SK-MEL-5 (cell line): ENCODE measurements at places on chromosomes 12 and 14. TPM values are rescaled to one million over a fixed set of nuclear protein-coding genes. Genes with fewer than 3 reads are reported as not detected.
A peak's percentile ranks its signal among the peaks of the same experiment; 100 is the strongest.

The RBM19 gene
- total RNA-seq = 49.6 and 53.6 TPM in 2 replicates

The SLC15A4 gene
- total RNA-seq = 45.1 and 47.7 TPM in 2 replicates

The OTUB2 gene
- 3.5 and 4.4 TPM in 2 replicates for total RNA-seq

The STON2 gene
- 14.8 and 16.3 TPM in 2 replicates for total RNA-seq

The TMEM30B gene
- not detected in 2 replicates for total RNA-seq

The FOXN4 gene
- not detected in 2 replicates for total RNA-seq

The OR6C74 gene
- not detected in 2 replicates for total RNA-seq

The PTGDR gene
- total RNA-seq = not detected in 2 replicates

The CLEC6A gene
- 0.29 TPM in 1 of 2 replicates, not detected in the other for total RNA-seq

The LMNTD1 gene
- not detected in 2 replicates for total RNA-seq

DNA sequence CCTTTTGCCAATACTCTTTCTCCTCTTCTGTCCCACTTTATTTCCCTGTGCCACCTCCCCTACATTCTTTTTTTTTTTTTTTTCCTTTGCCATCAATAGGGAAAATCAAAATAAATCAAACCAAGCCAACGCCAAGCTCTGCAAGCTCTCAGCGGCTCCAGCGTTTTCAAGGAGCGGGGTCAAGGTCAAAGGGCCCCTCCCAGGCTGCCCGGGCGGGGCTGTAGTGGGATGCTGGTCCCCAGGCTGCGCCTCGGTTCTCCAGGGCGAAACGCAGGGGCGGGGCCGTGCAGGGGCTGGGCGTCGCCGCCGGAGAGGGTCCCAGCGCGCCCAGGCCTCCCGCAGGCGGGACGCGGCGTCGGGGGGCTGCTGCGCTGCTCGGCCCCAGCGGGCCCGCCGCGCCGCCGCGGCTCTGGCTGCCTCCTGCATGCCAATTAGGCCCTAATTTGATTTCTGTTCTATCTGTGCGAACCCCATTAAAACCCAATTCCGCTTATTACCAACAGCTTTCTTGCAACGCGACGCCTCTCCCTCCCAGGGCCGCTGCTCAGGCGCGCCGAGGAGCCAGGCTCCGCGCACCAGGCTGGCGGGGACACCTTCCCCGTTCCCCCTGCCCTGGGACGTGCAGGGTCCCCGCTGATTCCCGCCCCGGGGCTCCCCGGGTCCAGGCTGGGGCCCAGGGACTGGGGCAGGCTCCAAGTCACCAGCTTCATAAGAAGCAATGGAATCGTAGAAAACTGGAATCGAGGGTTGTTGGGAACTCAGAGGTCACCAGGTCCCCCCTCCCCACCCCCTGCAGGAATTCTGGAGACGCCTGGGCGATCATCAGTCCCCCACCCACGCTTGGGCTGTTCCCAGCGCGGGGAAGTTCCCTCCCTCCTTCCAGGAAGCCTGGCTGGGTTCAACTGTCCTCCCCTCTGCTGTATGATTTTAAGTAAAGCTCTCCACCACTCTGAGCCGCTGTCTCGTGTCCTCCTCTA lies 50.7 kb upstream of the MAP1LC3B2 start:
- no peak for DNase-seq

GRCh38 chr14:102695167-102695555 lies 82.1 kb upstream of the TRAF3 start:
- DNase-seq = no peak

DNA sequence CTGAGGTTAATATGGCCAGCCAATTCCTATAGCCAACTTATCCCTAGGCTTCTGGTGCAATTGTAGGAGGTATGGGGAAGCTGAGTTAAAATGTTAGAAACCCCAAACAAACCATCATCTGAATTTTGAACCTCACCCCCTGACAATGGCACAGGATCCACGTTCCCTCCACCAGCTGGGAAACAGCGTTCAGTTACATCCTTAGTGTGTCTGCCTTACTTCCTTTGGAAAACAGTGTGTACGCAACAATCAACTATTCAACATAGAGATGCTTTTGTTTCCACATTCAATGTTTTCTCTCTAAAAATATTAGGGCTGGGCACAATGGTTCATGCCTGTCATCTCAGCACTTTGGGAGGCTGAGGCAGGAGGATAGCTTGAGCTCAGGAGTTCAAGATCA lies 203.4 kb downstream of the TTC7B start:
- DNase-seq = no peak

- no peak for DNase-seq
Observed at GRCh38 chr12:107436836-107437235, 248.8 kb upstream of the PWP1 start.

DNA sequence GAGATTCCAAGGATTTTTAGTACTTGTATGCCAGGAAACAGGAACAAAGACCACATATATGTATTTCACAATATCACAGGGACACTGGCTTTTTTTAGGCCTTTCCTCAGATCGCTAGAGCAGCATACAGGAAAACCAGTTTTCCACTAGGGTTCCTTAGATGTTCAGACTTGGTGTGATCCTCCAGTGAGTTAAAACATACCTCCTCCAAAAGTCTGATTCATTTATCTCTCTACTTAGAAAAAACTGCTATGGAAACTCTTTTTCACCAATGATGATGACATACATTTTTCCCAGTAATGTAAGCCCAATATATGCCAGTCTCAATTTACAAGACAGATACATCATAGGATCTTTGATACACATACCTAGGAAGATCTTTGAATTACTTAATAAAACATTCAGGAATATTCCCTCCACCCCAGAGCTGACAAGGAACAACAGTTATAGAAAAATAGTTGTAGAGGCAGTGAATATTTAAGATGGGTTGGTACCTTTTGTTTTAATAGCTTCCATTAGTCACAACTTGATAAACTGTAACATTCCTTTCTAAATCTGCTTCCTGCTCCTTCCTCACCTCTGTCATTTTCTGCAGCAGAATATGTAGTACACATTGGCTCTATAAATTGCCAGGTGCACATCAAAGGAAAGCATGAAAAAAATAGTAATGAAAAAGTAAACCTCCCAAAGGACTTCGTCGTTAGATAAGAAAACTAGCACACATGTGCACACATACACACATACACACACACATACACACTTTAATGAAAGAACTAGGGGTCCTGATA lies 27.5 kb downstream of the BCAT1 start:
- no peak for DNase-seq

DNA sequence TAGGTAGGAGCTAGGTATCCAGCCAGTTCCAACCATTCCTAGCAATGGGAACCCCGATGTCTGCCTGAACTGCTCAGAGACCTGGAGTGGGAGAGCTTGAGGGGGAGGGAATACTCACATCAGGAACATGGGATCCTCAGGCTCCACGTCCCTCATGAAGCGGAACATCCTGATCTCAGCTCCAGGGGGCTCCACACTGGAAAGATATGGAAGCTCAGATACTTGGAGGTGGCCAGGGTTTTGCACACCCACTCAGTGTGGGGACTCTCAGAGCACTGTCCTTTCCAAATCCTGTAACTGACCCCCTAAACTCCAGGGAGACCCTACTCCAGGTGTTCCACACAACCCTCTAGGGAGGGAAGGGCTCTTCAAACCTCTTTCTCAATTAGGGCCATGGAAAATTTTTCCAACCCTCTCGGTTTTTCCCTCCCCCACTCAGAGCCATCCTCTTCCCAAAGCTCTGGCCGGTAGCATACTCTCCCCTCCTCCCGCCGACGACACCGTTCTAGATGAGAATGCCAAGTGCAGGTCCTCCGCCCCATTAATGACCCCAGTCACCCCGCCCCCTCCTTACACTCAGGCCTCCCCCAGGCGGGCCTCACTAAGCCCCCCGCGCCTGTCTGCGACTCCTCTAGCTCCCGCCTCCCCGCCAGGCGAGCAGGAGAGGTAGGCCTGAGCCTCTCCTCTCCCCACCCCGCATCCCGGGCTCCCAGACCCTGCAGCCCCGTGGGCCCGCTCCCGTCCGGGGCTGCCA lies 597 bp downstream of the MLF2 start:
- DNase-seq = peak; percentile 66

DNA sequence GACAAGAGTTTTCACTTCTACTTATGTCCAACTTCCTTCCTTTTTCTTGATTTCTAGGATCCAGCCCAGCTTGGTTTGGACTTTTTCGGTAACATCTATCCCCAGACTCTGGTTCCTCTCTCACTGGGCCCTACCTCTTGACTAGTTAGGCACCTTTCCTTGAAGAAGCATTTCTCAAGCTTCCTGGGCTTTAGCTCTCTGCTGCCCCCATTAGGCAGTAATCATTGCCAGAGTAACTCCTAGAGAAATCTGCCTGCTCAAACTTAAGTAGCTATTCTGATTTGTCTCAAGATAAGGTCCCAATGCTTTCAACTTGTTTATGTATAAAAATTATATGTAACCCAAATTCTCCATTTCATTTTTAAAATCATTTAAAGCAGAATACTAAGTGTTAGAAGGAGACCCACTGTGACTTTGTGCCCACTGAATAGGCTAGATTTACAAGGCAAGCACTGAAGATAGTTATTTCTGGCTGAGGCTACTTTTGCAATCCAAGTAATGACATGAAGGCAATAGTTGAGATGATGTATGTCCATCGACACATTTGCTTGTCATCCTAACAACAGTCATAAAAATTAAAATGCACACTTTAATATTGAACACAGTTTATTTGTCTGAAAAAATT lies 275.0 kb upstream of the G2E3 start:
- DNase-seq = peak; percentile 70

DNA sequence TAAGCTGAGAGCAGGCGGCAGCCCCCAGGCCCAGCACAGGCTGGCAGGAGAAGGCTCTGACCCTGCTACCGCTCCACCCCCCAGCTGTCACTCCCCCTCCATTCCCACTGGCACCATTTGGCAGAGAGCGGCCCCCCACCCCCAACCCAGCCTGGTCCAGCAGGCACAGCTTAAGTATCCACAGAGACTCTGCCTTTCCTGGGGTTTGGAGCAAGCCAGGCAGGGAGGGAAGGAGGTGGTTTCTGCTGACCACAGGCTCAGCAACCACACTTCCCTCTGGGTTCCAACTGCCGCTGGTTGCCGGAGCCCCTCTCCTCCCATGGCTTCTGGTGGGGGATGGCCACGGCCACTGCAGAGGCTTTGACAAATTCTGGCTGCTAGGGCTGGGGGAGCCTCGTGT lies 30.5 kb upstream of the CCND2 start:
- no peak for DNase-seq

- DNase-seq = no peak
Observed at GRCh38 chr12:32353540-32353939, 45.8 kb upstream of the FGD4 start.

DNA sequence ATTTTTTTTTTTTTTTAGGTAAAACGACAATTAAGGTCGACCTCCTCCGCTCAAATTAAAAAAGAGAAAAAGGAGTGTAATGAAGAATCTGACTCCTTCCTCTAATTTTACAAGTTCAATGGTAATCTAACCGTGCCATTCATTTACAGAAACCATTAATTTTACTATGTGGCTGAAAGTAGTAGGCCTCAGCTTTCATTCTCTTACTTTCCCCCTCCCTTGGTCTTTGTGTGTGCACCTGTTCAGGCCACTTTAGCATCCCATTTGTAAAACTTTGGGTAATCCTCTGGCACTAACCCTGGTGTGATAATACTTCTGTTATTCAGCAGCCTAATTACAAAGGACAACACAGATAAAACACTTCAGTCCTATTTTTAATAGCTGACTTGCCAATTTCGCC lies 128.1 kb downstream of the ASCL1 start:
- DNase-seq = no peak

GRCh38 chr14:84085493-84085892 lies 1444.5 kb upstream of the FLRT2 start:
- no peak for DNase-seq

GRCh38 chr14:72774141-72774540 lies 119.8 kb downstream of the DPF3 start:
- no peak for DNase-seq

GRCh38 chr14:74919421-74920165 lies 3.5 kb downstream of the RPS6KL1 start:
- no peak for DNase-seq

GRCh38 chr14:24816011-24816928 lies 182.3 kb upstream of the GZMB start:
- no peak for DNase-seq

- no peak for DNase-seq
Observed at GRCh38 chr12:114672817-114673168, 11.2 kb downstream of the TBX3 start.

DNA sequence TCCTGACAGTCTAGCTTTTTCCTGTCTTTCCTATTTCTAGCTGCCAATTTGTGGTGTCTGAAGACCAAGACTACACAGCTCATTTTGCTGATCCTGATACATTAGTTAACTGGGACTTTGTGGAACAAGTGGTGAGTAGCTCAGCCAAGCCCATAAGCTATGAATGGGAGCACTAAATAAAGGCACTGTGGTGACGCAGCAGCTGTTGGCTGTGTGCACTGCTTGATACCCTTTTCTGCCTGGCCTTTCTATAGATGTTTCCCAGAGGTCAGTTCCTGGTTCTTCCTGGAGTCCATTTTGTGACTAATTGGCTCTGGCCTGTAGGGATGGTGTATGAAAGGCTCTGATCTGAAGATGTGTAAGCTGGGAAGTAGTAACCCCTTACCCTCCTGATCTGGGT lies 20.5 kb downstream of the RNF10 start:
- DNase-seq = no peak

- peak; percentile 48 for DNase-seq
Observed at GRCh38 chr12:132761032-132761920, at the start of gene ANKLE2. Gene ANKLE2 (minus strand): TSS chr12:132761832. CDS start chr12:132761798, 34 bp downstream.

- DNase-seq = no peak
Observed at GRCh38 chr12:112967306-112967705, 11.0 kb upstream of the OAS2 start.

GRCh38 chr14:99862136-99862535 lies 68.9 kb downstream of the EML1 start:
- no peak for DNase-seq
